NCI-H446 (cell line): ENCODE measurements at places on chromosomes 1 and 21.

GRCh38 chr1:47582891-47583608 lies 145.2 kb downstream of the FOXD2 start:
- DNase-seq = no peak

- DNase-seq = no peak
Observed at GRCh38 chr21:45234127-45234526, 53.6 kb downstream of the POFUT2 start.

DNA sequence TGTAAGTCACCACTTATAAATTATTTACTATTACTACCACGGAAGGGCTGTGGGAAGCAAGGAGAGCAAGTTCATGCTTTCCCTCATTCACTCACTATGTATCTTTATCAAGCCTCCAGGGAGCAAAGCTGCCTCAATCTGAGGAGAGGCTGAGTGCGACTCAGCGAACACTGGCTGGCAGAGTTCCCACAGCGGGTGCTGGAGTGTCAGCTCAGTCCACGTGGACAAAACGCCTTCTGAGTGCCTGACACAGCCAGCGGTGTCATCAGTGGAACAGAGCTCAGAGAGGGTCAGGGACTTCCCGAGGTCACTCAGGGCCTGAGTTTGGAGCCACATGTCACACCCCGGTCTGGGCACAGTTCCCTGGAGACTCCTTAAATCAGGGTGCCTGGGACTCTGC lies 16.9 kb downstream of the MATN1 start:
- DNase-seq = no peak

DNA sequence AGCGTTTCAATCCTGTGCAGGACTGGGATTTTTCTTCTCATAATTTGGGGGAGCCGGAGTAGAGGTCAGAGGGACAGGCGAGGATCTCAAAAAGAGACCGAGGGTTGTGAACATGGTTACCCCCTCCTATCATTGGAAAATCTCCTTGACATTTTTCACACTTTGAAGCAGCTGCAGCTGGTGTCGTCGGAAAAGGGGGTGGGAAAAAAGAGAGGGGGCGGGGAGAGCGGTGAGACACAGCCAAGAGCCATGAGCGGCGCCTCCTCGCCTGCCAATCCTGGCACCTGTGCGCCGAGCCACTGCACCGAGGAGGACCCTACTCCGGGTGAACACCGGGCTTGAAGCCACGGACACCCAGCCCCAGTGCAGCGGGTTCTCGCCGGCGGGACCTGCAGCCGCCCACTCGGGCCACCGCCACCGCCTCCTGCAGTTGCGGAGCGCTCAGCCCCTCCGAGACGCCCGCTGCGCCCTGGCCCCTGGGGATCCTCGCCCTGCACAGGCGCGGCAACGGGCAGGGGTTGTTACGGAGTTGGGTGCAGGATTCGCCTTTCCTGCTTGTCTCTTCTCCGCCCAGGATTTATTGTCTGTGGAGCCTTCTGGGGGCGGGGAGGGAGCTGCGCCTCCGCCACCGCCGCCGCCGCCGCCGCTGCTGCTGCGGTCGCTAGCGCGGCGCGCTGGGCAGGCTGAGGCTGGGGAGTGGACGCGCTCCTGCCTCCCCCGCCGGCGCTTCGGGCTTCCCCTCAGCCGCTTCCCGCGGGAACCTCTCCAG lies at the start of gene LRRC7:
TSS of gene LRRC7 (plus strand) at position 271 of the 769 bp plus-strand sequence. CDS start 718 bp downstream, outside the sequence.
- peak; percentile 87 for DNase-seq

DNA sequence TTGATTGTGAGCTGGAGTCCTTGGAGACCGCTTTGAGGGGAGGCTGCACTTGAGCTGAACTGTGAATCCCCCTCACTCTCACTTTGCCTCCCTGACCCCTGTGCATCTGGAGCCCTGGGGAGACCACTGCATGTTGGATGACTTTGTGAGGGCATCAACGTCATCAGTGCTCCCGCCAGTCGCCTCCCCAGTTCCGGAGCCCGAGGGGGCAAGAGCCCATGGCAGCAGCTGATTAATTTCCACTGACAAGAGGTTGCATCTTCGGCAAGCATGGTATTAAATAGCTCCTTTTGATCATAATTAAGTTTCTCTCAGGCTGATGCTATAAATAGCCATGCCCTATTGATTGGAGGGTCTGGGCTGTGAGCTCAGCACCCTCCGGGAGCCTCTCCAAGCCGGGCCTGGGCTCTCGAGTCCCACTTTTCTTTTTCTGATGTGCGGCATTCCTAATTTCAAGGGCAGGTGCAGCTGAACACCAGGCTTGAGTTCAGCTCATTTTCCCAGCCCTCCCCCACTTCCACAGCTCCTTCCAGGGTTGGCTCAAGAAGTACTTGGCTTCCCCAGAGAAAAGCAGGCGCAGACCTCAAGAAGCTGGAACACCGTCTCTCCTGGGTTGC lies 33.2 kb downstream of the KCND3 start:
- DNase-seq = peak; percentile 33

GRCh38 chr1:235697508-235697907 lies 47.9 kb upstream of the GNG4 start:
- DNase-seq = no peak

DNA sequence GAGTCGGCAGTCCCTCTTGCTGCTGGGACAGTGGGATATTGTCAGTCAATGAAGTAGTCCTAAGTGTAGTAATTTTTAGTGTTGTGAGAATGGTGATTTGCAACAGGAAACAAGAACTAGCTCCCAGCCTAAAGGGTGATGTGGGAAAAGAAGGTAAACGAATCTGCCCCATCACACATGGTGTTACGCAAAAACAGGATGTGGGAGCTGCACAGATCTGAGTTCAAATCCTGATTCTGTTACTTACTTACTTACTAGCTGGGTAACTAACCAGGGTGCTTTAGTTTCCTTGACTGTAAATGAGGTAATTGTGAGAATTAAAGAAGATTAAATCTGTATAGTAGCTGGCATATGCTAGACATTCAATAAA lies 22.3 kb downstream of the NAV1 start:
- no peak for DNase-seq

GRCh38 chr1:28326515-28326914 lies 2.3 kb upstream of the MED18 start:
- no peak for DNase-seq

DNA sequence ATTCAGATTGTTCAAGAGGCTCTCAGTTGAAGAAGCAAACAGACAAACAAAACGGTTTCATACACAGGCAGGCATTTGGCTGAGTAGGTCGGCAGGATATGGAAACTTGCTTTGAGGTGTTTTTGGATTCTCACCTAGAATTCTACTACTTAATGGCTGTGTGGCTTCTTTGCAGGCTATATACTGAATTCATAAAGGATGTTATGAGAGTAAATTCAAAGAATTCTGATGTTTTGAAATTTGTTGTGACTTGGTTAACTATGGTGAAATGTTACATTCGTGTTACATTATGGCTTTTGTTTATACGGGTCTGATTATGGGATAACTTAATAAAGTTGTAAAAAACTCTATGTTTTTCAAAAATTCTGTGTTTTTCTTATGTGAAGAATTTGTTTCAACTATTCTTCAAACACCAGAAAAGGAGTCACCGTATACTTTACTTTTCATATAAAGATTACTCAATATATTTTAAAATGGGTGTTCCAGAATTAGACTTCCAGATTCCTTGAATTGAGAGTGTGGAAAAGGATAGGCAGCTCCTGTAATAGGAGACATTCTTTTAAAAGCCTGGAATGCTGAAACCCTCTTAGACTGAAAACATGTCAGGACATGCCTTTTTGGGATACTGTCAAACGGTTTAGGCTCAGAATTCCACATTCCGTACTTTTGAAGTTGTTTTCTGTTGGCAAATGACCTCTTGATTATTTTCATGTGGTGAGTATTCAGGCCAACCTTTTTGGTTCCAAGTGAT lies 8.2 kb upstream of the IRF2BP2 start:
- DNase-seq = peak; percentile 88

DNA sequence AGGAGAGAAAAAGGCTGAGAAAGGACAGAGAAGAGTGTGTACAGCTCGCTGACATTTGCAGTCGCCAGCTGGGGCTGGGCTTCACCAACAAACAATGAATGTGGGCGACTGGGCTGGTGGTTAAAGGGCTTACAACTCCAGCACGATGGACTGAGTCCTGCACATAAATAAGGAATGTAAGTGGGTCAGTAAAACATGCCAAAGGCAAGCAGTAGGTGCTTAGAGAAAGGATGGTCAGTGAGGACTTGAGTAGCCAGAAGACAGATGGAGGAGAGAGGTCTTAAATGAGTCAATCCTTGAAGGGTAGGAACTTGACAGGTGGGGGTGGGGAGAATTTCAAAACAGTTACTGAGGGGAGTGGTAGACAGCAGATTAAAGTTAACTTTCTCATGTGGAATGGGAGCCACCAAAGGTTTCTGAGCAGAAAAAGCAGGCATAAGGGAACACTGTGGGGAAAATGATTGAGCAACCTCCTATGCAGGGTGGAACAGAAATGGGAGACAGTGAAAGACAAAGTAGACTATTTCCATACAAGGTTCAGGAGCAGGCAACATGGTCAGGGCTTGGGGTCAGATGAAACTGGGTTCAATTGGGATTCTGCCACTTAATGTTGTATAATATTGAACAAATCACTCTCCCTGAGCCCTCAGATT lies 37.4 kb downstream of the GADD45A start:
- no peak for DNase-seq

DNA sequence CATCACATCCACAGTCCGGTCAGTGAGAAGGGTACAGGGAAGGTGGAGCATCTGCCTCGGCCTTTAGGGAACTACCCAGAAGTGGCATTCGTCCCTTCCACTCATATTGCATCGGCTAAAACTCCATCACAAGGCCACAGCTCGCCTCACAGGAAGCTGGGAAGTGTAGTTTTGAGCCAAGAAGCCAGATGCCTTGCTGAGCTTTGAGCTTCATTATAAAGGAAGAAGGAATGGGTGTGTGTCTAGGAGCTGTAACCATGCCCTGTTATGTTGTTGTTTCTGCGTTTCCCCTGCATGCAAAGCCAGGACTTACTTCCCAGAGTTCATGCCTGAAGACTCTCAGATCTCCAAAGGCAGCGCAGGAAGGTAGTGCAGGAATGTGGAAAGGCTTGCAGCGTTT lies 61.1 kb downstream of the OPTC start:
- DNase-seq = no peak
